ENCODE measurements at places on chromosomes 2 and 18.

DNA sequence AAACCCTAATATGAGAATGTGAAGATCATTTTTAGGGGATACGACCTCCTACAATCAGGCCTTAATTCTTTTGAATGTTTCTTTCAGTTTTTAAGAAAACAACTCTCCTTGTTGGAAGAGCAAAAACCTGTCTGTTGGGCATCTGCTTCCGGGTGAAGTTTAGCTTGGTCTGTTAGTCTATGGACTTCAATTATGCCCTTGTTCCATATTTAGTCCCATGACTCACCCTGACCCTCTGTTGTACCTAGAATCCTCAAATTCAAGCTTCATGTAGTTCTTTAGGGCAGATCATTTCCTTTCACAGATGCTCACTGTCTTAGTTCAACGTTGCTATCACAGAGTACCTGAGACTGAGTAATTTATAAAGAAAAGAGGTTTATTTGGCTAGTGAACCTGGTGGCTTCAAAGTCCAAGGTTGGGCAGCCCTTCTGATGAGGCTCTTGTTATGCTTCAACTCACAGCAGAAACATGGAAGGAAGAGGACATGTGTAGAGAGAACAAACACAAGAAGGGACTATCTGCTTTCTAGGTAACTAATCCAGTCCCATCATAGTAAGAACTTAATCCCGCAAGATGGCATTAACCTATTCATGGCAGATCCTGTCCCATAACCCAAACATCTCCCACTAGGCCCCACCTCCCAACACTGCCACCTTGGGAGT lies 82.5 kb upstream of the SERPINE2 start:
- DNase-seq = no peak

DNA sequence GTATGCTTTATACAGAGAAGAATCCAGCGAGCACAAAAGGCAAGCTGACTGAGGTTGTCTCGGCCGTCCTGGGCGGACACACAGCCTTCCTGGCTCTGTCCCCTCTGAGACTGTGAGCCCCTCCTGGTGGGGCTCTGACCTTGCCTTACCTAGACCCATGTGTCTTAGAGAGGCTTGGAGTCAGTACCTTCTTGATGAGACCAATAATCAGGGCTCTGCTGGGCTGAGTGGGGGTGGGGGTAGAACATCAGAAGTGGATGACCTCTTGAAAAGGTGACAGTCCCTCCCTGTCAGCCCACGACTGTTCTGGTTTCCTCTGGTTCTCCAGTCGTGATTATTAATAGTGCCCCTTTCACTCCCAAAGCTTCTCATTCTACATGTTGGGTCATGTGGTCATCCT lies 31.2 kb downstream of the TWIST2 start:
- DNase-seq = no peak

DNA sequence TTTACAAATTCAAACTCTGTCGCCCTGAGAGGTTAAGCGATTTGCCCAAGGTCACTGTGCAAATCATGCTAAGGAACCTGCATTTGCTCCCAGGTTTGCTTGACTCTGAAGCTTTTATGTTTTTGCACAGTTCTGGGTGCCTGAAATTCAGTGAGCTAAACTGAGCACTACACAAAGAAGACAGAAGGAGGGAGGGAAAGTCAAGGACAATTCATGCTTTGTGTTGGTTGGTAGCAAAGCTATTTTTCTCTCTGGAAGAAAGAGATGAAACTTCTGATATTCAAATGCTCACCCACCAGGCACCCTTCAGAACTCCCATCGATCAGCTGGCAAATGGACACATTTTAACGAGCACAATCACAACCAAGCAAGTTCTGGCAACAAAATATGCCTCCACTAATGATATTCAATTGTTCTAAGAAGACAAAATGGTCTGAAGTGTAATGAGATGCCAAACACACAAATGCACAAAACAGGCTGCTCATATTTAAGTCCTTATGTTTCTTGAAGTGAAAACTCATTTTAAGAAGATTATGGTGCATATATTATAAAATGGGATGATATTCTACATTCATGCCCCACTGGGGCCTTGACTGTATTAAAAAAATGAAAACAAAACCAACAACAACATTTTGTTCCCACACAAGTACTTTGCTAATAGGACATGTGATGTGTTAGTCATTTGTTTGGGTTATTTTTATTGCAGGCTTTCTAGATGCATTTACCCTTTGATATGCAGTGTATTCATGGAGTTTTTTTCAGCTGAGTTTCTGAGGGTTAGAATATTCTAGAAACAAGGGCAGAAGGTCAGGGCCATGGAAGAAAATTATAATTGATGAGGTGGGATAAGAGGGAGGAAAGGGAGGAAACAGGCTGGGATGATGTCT lies 445.6 kb upstream of the CELF4 start:
- no peak for DNase-seq

GRCh38 chr2:78290581-78291214 lies 734.8 kb upstream of the REG3G start:
- no peak for DNase-seq

DNA sequence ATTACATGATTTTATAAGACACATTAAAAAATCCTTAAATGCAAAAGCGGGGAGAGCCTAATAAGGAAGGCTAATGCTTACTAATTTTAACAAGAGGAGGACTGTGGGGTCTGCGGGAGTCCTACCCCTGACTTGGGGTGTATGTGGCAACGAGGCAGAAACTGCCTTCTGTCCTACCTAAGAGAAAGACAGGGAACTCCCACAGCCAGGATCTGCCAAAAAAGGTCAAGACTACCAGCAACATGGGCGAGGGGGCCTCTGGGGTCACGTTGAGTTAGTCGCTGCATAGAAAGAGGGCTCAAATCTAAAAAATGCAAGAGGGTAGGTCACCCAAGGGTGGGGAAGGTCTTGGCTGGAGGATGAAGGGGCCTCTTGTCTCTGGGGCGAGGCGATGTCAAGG lies 529 bp upstream of the AMER3 start:
- DNase-seq = no peak

GRCh38 chr2:55421326-55421725 lies 1.7 kb upstream of the CCDC88A start:
- DNase-seq = no peak

- no peak for DNase-seq
These were observed 22.2 kb downstream of the SPAG16 start for GRCh38 chr2:213306316-213306942.

- DNase-seq = no peak
These were observed 25.3 kb upstream of the STARD7 start for GRCh38 chr2:96233880-96234316.

- peak; percentile 15 for DNase-seq
These were observed at the start of gene HSBP1L1 for GRCh38 chr18:79964330-79965118. HSBP1L1 (plus strand) TSS chr18:79964643; CDS start chr18:79964736, 93 bp downstream.

GRCh38 chr2:217852555-217853211 lies 150.1 kb downstream of the TNS1 start:
- DNase-seq = no peak

- peak; percentile 34 for DNase-seq
These were observed 13.6 kb upstream of the THADA start for GRCh38 chr2:43609290-43609918.

DNA sequence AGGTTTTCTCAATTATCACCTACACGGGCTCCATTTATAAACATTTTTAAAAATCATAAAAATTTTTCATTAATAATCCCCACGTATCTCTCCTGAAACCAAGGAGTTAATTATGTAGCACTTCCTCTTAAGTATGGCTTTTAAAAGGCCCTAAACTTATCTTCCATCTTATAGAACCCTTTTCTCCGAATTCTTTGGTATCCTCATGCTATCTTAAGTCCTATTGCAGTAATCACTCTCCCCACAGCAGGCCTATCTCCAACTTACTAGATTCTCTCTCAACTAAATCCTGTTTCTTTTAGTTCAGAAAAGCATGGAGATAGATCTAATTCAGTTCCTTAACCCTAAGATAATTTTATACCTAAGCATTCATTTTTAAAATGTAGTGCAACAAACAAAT lies 26.2 kb downstream of the RPRD1A start:
- no peak for DNase-seq

DNA sequence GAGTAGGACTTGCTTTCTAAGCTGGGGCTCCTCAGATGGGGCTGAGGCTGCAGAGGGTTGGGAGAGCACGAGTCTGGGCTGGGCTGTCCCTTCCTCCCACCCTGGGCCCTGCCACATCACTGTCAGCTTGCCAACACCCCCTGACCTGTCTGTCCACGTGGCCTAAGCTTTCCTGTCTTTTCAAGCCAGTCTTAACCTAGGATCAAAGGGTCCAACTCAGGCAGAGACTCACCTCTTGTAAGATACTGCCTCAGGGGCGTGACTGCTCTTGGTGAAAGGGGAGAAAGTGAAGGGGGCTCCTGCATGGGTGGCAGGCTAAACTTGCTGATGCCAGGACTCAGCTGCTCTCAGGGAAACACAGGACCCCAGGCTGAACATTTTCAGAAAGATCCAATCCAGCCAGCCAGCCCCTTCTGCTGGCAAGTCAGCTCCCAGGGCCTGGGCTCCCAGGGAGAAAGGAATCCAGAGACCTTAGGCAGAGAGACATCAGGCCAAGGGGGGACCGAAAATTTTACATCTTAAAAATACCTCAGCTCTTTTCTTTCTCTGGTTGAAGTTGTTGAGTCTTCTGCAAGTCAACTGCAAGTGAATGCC lies 144.2 kb upstream of the ID2 start:
- no peak for DNase-seq

DNA sequence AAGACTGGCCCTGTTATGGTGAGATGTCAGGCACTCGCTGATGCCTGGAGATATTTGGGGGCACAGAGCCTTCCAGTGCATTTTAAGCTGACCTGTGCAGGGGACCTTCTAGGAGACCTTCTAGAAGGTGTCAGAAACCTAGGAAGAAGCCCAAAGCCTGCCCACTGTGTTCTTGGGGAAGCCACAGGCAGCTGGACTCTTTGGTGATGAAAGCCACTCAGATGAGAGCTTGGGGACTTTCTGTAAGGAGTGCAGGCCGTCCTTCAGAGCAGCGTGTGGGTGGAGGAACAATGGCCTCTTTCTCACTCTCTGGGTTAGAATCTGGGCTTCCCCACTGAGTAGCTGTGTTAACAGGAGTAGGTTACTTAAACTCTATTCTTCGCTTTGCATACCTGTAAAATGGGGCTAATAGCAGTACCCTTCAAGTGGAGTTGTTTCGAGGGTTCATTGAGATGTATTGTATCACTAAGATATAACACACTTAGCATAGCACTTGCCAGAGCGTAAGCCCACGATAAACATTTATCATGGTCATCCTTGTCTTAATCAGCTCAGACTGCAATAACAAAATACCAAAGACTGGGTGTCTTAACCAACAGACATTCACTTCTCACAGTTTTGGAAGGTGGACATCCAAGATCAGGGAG lies 322.3 kb upstream of the EPAS1 start:
- no peak for DNase-seq

GRCh38 chr18:75071484-75071785 lies 137.5 kb downstream of the PTGR3 start:
- no peak for DNase-seq

- no peak for DNase-seq
These were observed 83.8 kb upstream of the TLK1 start for GRCh38 chr2:171244466-171244969.

GRCh38 chr2:177257471-177257870 lies 7.1 kb downstream of the NFE2L2 start:
- DNase-seq = no peak

- no peak for DNase-seq
These were observed 1.5 kb downstream of the UCN start for GRCh38 chr2:27306573-27307286.

DNA sequence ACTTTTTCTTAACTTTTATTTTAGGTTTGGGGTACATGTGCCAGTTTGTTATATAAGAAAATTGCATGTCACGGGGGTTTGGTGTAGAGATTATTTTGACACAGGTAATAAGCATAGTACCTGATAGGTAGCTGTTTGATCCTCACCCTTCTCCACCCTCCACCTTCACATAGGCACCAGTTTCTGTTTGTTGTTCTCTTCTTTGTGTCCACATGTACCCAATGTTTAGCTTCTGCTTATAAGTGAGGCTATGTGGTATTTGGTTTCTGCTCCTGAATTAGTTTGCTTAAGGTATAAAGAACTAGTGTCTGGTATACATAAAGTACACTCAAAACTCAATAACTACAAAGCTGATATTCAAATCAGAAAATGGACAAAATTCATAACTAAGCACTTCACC lies 654.6 kb upstream of the LINC00305 start:
- DNase-seq = no peak

DNA sequence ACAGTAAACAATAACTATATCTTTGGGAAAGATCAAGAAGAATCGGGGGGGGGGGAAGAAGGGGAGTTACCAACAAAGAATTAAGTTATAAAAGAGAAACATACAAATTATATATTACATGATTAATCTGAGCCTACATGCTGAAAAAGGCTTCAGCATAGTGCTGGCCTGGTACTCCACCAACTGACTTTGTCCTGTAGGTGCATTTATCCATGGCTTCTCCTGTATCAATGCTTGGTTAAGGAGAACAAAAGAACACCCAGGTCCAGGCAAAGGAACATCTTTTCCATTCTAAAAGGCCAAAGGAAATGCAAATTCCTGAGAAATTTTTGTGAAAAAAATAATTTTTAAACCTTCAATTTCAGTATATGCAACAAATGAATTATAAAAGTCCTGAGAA lies 24.2 kb downstream of the RPRD1A start:
- no peak for DNase-seq

DNA sequence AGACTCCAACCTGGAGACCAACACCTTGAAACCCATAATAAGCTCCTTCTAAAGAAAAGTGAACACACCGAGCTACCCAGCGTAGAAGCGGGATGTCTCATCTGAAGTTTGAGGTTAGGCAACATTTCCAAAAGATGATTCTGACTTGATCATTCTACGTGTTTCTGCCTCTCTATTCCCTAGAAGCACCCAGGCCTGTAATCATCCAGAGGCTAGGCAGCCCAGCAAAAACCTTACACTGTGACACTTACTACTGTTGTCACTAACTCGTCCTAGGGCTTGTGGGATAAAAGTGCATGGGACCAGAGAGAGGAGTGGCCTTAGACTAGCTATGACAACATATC lies 1.4 kb downstream of the ZBTB14 start:
- no peak for DNase-seq

DNA sequence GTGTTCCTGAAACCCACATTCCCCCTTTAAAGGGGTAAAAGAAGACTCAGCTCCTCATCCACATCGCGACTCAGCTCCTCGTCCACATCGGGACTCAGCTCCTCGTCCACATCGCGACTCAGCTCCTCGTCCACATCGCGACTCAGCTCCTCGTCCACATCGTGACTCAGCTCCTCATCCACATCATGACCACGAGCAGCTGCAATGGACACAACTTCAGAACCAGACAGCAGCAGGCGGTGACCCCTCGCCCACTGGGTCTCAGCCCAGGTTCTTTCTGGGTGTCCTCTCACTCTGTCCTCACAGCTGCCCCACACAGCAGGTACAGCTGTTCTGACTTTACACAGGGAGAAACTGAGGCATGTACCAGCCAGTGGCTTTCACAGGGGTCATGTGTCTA lies 163.5 kb upstream of the SALL3 start:
- DNase-seq = no peak

- no peak for DNase-seq
These were observed 62.6 kb upstream of the PAX8 start for GRCh38 chr2:113341191-113341869.

DNA sequence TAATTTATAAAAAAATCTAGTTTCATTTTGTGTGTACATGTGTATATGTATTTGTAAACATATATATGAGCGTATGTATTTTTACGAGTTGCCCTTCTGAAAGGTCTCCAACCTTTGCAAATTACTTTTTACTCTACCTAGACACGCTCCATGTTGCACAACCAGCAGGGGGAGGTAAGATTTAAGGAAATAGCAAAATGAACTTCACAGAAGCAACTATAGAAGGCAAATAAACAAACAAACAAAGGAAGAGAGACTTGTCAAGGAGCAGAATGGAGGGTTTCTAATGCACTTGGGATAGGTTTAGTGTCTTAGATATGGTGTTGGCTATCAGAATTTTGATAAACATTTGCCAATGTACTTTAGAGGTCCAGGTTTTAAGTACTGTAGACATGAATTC lies 820.5 kb upstream of the POU3F3 start:
- DNase-seq = peak; percentile 46

- DNase-seq = no peak
These were observed 111.2 kb downstream of the PRPF40A start for GRCh38 chr2:152606081-152606480.
